ENCODE measurements at places on chromosomes 13 and 19.

DNA sequence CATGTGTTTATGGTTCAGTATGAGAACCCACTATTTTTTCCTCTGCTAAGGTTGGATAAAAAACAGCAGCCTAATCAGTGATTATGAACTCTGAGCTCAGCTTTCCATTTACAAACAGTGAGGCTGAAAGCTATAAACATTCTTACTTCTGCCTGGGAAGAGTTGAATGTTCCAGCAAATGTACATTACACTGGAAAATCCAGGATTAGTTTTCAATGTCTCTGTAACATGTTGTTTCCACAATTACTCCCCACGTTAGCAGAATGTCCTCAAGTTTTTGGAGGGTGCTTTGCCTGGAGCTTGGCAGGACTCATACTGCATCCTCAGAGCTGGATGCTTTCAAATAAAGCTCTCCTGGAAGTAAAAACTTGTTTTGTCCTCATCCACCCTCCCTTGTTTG is 150.4 kb downstream of the POSTN start:
- DNase-seq = no peak

DNA sequence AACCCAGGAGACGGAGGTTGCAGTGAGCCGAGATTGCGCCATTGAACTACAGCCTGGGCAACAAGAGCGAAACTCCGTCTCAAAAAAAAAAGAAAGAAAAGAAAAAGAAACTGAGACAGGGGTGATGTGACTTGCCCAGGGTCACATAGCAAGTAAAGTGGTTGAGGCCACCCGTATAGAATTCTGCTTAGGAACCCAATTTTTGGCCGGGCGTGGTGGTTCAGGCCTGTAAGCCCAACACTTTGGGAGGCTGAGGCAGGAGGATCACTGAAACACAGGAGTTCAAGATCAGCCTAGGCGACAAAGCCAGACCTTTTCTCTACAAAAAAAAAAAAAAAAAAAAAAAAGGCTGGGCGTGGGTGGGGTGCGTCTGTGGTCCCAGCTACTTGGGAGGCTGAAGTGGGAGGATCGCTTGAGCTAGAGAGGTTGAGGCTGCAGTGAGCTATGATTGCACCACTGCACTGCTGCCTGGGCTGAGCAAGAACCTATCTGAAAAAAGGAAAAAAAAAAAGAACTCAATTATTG is 1.3 kb downstream of the SNRPA start:
- no peak for DNase-seq

- DNase-seq = no peak
Measured at GRCh38 chr19:39131255-39131755, 5.7 kb downstream of the PAK4 start.

- no peak for DNase-seq
Measured at GRCh38 chr13:45327253-45327955, 13.6 kb downstream of the TPT1 start.

DNA sequence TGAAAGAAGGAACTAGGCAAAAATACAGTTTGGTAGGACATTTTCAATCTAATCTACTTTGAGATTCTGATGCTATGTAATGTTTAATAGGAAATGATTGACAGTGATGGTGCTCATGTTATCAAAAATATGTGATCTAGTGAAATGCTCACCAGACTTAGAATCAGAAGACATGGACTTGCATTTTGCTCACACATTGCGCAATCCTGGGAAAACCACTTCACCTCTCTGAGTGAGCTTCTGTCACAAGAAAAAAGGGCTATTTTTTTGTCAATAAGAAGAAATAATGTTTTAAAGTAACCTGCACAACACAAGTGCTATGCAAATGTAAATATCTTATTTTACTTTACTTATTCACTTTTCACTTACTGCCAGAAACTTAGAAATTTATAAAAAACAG is 380.9 kb upstream of the HTR2A start:
- no peak for DNase-seq

DNA sequence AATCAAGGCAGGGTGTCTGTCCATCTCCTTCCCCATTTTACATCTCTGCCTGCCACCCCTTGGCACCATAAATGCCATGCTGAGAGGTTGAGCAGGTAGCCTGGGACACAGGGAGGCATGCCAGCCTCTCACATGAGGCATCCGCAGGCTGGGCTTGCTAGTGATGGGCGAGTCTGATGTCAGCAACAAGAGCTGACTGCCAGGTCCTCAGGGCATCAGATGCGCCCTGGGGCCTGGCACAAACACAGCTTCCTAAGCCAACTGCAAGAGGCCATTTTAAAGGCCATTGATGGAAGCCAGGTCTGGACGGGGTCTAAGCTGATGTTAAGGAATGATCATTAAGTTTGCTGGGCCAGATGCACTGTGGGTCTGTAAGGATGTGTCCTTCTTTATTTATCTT is 34.6 kb downstream of the MYH14 start:
- no peak for DNase-seq
